Activated CD4-positive, alpha-beta T cell treated with anti-CD3 and anti-CD28 coated beads, Interleukin-2, amount 50 U/mL, for 48 hours (primary cell): ENCODE measurements at places on chromosomes 4 and X.

- DNase-seq = peak; percentile 81
Observed at GRCh38 chr4:183261953-183262775, 57.9 kb downstream of the CLDN22 start.

DNA sequence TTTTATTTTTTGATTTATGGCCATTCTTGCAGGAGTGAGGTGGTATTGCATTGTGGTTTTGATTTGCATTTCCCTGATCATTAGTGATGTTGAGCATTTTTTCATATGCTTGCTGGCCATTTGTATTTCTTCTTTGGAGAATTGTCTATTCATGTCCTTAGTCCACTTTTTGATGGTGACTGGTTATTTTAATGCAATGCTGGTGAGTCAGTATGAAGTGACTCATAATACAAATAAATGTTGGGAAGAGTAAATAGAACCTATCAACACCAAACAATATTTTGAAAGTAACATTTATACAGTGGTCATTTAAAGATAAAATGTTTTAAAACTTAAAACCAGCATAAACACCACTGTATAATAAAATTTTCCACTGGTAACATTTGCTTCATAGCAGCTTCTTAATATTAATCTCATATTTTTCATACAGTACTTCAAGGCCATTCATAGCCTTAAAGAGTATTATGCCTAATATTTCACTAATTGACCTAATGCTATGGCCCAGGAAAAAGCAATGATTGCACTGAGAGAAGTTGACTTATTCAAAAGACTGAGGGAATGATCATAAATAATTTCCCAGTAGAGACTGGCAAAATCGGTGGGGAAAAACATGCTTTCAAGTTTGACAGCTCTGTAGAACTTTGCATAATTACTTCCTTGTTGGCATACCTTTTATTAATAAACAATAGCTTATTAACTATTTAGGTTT, 33.9 kb downstream of the CASK start:
- DNase-seq = no peak

DNA sequence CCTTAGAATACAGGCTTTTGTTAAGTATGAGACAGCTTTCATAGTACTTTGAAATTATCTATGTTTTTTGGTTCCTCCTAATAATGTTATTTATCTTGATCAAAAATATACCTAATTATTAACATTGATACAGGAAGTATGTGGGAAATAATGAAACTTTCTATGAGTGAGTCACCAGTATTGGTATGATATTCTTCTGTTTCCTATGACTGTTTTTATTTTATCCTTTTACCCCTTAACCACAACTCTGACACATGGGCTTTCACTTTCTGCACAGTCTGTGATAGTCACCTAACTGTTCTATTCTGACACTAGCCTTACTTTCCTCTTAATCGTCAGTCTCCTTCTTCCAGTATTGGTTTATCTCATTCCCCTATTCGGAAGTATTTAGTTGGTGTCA, 4.7 kb downstream of the THAP9 start:
- DNase-seq = peak; percentile 35

GRCh38 chr4:57182132-57182874, 72.1 kb upstream of the IGFBP7 start:
- no peak for DNase-seq

DNA sequence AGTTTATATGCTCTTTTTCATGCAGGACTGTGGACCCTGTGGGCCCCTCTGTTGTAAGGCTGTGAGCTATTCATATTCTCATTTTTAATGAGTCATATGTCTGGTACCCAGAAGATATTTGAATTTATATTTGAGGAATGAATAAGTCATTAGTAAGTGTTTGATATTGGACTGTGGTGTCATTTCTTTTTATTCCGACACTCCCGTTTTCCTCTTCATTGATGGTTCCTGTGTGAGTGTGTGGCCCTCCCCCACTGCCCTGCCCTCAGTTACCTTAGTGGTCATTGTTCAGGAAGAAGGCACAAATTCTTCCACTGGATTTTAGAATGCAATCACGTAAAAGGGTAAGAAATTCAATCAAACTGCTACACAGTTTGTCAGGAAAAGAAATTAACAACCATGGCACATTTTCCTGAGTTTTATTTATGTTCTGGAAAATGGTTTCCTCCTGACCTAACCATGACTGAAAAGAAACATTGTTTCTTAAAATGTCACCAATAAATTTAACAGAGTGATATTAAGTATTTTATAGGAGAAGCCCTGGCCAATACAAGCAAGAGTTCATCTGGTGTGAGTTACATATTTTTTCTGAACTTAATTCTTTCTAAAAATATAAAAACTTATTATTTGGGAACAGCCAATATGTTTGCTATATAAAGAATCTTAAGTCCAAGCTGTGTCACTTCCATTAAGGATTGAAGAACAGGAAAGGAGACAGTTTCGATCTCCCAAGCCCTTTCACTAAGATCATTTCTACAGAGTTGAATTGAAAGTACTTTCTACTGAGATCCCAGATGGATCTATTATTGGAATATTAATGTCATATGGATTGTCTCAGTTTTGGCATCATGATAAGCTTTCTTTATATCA, 370.5 kb upstream of the ANXA10 start:
- DNase-seq = no peak

DNA sequence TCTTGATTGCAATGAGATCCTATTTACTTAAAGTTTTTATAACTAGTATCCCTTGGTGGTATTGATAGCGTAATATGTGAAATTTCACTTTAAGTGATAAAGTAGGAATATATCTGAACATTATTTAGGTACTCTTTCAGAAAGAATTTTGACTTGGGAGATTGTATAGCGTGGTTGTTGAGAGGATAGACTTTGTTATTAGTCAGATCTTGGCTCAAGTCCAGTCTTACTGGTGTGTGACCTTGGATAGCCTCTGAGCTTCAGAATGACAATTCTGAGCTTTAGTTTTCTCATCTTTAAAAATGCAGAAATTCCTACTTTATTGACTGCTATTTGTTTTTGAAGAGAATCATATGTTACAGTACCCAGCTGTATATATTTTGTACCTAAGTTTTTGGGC, 32.6 kb downstream of the DCK start:
- no peak for DNase-seq

- no peak for DNase-seq
Observed at GRCh38 chr4:185809533-185810071, 2.4 kb downstream of the SORBS2 start.

- no peak for DNase-seq
Observed at GRCh38 chrX:2159393-2159792, 341.4 kb downstream of the DHRSX start.

DNA sequence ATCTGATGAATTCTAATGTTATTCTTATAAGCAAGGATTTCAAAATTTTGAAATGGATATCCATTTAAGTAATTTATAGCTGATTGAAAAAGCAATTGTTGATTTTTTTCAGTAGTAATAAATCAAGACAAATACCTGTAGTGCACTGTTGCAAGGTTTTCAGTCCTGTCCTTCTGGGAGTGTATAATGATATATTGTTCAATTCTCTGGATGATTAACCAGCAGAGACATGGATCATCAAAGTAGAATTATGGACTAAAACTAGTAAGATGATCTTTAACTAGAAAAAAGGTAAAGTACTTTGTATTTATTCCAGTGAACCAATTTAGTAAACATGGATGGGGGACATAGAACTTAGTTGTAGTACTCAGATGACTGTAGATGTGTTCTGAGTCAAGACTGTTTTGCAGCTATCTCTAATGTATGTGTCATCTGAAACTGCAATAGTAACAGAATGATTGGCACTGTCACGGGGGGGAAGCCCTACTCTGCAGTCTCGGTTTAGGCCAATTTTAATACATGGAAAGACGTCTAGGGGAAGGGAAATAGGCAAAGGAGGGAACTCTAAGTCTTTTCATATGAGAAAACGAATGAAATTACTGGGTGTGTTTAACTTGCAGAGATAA, 121.9 kb downstream of the GLRA3 start:
- DNase-seq = peak; percentile 4

GRCh38 chr4:97153042-97153441, 990.2 kb downstream of the STPG2 start:
- no peak for DNase-seq

DNA sequence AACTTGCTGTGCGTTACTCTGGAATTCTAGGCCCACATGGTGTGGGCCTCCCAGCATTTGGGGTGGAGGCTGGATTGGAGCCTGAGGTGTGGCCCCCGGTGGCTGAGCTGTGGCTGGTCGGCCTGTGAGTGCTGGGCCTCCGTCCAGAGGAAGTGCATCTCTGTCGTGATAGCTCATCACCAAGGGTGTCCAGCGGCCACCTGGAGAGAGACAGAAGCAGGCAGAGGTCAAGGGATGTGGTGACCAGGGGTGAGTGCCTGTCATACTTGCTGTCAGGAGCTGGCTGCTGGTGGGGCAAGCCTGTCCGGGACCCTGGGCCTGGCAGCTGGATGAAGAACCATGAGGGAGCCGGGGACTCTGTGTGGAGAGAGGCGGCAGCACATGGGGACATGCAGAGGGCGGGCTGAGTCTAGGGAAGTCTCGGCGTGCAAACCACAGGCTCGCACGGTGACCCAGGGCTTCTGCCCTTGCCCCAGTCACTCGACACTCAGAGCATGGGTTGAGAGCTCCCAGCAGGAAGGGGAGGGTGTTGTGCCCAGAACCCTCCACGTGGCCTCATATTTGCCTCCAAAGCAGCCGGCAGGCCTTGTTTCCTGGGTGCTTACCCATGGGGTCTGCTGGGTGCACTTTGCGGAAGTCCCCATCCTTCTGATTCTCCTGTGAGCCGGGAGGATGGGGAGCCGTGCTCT, 6.2 kb downstream of the SORCS2 start:
- DNase-seq = no peak

DNA sequence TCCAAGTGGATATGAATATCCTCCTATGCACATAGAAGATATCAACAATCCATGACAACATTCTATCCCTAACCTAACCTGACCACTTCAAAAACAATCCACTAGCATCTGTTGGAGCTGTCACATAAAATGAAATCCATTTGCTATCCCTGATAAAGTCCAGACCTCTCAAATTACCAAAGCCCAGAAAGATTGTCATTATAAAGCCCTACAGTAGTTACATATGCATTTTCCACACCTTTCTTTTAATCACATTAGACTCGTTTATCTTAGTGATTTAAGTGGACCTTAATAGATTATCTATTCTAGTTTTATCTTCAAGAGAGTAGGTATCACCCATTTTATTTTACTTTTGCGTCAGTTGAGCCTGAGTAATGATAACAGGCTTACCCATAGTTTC, 30.6 kb downstream of the LDB2 start:
- DNase-seq = no peak

GRCh38 chr4:85779165-85779564, 304.2 kb downstream of the ARHGAP24 start:
- no peak for DNase-seq

GRCh38 chrX:111100191-111100590, 4.2 kb downstream of the PAK3 start:
- DNase-seq = peak; percentile 25

DNA sequence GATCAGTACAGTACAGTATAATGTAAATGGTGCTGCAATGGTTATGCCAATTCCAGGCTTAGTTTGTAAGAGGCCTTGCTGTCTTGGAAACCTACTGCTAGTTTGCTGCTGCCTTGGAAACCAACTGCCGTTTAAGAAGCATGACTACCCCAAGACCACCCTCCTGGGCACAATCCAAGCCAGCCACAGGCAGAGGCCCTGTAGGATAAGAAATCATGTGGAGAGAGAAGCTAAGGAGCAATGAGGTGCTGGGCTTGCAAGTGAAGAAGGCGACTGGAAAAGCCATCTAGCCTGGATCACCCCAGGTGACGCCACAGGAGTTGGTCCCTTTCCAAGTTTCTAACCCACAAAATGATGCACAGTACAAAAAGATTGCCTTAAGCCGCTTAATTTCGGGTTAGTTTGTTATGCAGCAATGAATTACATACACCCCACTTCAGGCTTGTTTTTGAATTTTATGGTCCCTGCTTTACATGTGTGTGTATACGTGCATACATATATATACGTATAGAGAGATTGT, 16.9 kb downstream of the ZFP42 start:
- no peak for DNase-seq

- no peak for DNase-seq
Observed at GRCh38 chr4:10047967-10048366, 26.7 kb upstream of the SLC2A9 start.

DNA sequence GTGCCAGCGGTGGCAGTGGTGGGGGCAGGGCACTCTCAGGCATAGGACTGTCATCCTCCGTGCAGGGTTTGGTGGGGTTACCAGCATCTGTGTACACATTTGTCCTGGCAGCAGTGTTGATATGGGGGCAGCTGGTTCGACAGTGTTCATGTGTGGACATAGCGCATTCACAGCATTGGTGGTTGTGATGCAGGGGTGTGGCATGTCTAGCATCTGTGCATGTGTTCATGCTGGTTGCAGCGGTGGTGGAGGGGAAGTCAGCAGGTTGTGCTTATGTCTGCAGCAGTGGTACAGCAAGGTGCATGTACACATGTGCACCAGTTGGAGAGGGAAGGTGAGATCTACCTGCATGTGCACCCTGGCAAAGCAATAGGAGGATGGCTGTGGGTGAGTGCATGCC, 75.3 kb upstream of the ZXDB start:
- no peak for DNase-seq

GRCh38 chr4:189850239-189850856, 90.3 kb upstream of the FRG1 start:
- DNase-seq = no peak

DNA sequence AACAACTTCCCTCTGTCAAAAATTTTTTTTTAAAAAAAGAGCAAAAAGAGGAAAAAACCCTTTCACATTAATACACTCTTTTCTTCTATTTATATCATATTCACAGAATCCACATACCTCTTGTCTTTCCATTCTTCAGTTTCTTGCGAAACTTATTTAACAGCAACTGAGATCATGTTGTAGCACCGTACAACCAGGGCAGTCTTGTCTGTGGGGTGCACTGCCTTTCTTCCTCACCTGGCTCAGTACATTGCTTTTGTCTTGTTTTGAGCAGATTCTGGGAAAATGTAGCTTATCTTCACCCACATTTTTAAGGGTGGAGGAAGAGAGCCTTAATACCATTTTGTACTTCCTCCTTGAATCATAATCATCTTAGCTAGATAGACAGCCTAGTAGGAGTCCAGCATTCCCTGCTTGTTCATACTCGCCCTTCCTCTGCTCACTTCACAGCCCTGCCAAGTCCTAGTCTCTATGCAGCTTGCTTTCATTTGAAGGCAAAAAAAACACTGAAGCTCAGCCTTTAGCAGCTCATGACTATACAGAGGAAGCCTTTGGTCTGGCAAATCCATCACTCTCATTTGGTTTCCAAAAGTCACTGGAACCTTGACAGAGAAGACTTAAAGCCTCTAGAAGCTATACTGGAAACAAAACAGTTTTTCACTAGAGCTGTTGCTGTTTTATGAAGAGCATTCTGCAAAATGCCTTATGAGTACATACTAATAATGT, 140.6 kb upstream of the BANK1 start:
- DNase-seq = no peak

- DNase-seq = no peak
Observed at GRCh38 chr4:32192363-32192762, 1472.2 kb downstream of the PCDH7 start.

- DNase-seq = no peak
Observed at GRCh38 chrX:15808254-15808653, 18.0 kb downstream of the ZRSR2 start.

DNA sequence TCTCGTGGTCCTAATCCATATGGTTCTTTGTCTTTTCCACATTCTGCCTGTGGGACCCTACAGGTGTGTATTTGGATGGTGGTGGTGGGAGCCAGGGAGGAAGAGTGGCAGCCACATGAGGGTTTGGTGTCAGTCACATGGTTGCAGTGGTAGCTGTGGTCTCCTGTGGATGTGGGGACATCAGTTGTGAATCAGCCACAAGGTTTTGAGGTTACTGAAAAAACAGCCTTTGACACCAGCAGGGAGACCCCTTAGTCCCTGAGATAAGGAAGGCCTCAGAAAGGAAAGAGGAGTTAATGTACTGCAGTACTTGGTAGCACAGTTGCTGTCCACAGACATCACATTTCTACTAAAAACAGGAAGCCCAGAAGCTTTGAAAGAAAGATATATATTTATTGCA, 15.8 kb upstream of the GAGE10 start:
- DNase-seq = no peak
